ENCODE measurements at places on chromosomes 7 and 10. TPM values are rescaled to one million over a fixed set of nuclear protein-coding genes. Genes with fewer than 3 reads are reported as not detected.
A peak's percentile ranks its signal among the peaks of the same experiment; 100 is the strongest.

DNA sequence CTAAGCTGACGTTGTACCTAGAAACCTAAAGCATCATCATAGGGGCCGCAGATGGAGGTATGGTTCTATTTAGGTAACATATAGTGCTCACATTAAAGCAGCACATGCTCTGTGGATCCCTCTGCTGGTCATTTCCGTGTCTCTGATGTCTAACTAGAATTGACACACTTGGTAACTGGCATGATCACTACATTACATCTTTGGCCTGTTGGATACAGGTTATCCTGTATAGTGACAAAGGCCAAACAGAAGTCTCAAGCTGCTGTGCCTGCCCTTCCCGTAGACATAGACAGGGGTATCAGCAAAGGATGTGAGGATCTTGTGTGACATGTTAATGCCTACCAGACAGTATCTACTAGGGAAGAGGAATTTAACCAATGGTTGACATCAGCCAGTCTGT is 51.2 kb downstream of the KIF5B start:
- no peak for DNase-seq

DNA sequence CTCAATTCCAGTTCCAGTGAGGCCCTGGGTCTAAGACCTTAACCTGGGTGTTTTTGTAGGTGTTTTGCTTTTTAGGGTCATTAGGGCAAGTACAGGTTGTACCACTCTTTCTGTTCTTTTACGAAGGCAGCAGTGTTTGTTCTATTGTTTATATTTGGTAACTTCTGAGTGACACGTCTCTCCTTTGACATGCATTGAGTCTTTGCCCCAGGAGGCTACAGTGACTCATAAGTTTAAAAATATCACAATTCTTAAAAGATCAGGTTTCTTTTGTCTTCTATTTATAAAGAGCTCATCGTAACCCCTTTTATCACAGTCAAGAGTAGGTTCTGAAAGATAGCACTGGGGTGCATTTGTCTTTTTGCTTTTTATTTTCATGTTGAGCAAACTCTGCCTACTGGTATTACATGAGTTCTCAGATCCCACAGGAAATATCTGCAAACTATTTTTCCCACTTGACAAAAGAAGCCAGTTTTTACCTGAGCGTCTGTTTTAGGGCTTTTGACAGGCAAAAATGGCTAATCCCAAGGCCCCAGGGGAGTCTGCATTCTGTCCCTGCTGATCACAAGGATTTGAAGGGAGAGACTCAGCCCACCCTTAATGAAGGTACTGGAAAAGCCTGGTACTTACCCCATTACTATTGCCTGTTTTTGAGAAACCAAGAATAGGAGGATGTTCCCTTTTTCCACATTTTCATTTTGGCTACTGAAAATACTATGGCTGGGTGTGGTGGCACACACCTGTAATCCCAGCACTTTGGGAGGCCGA is 7.9 kb downstream of the NUDT13 start:
- DNase-seq: no peak

SPDYE9 gene
- polyA plus RNA-seq: not detected

- no peak for DNase-seq
Measured at GRCh38 chr7:150406567-150407421, 27.7 kb downstream of the ZNF775 start.

DNA sequence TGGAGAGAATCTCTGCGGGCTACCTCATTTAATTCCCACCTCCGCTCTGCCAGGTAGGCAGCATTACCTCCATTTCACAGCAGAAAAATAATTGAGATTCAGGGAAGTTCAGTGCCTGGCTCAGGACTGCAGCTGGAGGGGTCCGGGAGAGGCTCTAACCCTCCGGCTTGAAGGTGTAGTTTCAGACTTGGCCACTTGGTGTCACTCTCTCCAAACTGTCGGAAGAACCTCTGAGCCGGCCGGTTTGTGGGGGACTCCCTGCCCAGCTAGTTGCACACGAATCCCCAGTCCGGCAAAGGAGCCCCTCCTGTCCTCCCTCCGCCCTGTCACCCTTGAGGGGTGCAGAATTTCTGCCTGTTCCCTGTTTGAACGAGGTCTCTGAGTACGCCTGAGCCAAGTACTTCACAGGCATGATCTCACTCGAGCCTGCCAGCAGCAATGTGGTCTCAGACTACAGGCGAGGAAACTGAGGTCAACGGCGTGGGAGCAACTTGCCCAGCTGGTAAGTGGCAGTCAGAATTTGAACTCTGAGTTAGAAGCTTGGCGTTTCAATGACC is 144.7 kb upstream of the ZNF716 start:
- no peak for DNase-seq

CHCHD2 gene
- 342 TPM for polyA plus RNA-seq

NKX6-2 gene
- polyA plus RNA-seq: not detected

OR13A1 gene
- polyA plus RNA-seq: not detected

DNA sequence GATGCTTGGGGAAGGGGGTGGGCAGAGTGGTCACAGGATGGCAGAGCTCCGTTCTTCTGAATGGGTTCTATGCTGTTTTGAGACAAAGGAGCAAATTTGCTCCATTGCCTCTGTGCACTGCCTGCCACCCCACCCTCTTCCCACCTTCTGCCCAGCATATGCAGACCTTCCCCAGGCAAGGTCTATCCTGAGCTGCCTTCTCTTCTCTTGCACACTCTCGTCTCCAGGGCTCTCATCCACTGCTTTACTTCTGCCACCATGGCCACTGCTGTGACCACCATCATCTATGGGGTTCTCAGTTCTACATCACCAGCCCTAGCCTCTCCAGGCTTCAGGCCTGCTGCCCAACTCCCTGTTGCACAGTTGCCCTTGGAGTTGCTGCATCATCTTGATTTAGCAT is 230.4 kb downstream of the TMEM178B start:
- no peak for DNase-seq

DNA sequence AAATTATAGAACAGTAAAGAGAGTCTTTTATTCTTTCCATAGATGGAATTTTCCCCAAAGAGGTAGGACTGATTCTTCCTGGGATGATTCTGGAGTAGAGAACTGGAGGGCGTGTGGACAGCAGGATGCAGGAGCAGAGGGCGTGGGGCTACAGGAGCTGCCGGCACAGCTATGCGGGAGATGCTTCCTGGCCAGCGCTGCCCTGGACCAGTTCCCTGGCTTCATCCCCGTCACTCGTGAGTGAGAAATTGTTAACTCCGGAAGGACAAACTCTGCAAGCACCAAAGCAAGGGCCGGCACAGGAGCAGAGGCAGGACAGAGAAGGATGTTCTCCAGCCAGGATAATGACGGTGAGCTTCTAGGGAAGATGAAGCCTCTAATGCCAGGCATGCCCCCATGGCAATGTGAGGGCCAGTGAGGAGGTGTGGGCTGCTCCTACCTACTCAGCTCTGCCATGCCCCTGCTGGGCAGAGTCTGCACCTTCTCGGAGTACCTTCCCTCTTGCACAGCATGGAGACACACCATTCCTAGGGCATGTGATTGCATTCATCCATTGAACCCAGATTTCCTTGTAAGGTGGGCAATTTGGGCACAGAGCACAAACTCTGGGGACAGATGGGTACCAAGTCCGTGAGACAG is 760.9 kb upstream of the IGFBP3 start:
- DNase-seq: no peak

GRCh38 chr10:102264371-102264770 is 19.0 kb downstream of the GBF1 start:
- DNase-seq: no peak

- DNase-seq: no peak
Measured at GRCh38 chr7:36949711-36950600, 225.7 kb upstream of the AOAH start.

- DNase-seq: peak; percentile 63
Measured at GRCh38 chr10:33421789-33422462, 87.5 kb upstream of the NRP1 start.

CAMK2B gene
- 0.05 TPM for polyA plus RNA-seq

- no peak for DNase-seq
Measured at GRCh38 chr10:100799881-100800280, 54.5 kb downstream of the PAX2 start.

OR2F2 gene
- polyA plus RNA-seq: not detected

- no peak for DNase-seq
Measured at GRCh38 chr7:98213296-98213887, 2.2 kb downstream of the BHLHA15 start.

DNA sequence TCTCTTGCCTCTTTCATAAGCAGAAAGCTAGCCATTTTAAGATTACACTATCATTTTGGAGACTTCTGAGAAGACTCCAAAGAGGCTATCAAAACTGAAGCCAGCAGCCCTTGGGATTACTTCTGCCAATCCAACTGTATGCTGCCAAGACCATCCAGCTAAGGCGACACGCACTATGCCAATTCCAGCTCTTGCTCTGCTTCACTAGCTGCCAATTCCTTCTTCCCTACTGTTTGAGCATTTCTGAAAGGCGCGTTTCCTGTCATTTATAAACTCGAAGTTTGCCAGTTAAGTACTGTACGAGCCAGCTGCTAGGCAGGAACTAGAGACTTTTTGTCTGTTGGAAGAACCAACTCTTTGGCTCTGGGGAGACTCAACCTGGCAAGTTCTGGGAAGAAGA is 36.5 kb downstream of the MALSU1 start:
- no peak for DNase-seq

GRCh38 chr10:97640868-97641811 is 669 bp downstream of the PI4K2A start:
- no peak for DNase-seq

GRCh38 chr10:32958085-32959005 is at the start of gene ITGB1:
Gene ITGB1, minus strand, starts transcription at chr10:32958230. Its CDS starts 22,672 bp downstream, at chr10:32935558.
- peak; percentile 65 for DNase-seq

- DNase-seq: no peak
Measured at GRCh38 chr7:18399436-18400235, 95.9 kb upstream of the HDAC9 start.

GRCh38 chr7:158374586-158374985 is 213.0 kb downstream of the PTPRN2 start:
- DNase-seq: no peak

TMEM225B gene
- polyA plus RNA-seq: 1.3 TPM

GRCh38 chr7:65966146-65966545 is 15.9 kb downstream of the GUSB start:
- DNase-seq: no peak

DNA sequence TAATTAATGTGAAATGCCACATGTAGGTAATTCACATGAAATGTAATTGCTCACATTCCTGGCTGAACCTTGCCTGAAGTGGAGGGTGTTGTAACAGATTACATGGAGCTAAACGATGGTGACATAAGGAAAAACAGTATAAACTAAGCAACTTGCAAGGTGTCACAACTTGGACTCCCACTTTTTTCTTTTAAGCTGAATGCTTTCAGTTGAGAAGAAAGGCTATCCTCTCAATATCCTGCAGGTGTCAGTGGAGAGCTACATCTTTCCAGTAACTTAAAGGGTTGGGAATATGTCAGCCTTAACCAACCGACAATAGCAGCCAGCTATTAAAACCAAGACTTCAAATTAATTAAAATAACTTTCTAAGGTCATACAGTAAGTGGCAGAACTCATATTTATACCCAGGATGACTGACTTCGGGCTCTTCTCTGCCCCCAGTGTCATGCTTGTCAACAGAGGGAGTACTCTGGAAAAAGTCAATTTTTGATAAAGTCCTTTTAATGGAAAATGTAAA is 33.7 kb downstream of the NRBF2 start:
- DNase-seq: peak; percentile 24

CRYGN gene
- polyA plus RNA-seq: 0.10 TPM

TUBB8 gene
- 0.10 TPM for polyA plus RNA-seq

DNA sequence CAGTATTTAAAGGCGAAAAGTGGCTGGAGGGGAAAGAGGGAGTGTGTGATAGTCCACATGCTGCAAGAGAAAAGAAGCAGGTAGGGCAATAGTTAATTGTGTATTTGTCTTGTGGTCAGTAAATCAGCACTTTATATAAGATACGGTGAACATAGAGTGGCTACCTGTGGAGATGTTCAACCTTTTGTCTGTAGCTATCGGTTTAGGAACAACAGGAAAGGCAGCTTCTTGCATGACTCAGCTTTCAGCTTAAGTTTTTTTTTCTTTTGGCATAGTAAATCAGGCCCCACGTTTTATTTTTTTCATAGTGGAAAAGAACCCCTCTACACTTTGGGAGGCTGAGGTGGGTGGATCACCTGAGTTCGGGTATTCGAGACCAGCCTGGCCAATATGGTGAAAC is 14.2 kb upstream of the MTPN start:
- DNase-seq: no peak

DNA sequence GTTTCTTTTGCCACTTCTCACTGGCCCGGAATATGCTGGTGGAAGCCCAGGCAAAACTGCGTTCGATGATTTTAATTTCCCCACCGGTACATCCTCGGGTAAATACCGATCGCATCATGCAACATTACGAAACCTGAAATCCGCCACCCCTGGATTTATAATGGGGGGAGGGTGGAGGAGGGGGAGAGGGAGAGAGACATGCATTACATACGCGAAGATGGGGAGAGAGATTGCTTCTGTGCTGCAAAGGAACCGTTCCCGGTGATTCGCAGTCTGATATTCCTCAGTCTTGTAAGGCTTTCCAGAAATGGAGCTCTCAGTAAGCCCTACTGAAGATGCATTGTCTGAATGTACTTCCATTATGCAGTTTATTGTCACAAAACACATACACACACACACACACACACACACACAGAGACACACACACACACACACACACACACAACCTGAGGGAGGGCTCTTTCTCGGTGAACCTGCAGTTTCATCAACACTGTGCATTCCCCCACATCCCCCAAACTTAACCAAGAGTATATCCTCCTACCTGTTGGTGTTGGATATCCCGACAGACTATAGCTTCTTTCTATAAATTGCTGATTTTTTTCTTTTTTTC is 741 bp downstream of the GPR85 start:
- DNase-seq: no peak

DNA sequence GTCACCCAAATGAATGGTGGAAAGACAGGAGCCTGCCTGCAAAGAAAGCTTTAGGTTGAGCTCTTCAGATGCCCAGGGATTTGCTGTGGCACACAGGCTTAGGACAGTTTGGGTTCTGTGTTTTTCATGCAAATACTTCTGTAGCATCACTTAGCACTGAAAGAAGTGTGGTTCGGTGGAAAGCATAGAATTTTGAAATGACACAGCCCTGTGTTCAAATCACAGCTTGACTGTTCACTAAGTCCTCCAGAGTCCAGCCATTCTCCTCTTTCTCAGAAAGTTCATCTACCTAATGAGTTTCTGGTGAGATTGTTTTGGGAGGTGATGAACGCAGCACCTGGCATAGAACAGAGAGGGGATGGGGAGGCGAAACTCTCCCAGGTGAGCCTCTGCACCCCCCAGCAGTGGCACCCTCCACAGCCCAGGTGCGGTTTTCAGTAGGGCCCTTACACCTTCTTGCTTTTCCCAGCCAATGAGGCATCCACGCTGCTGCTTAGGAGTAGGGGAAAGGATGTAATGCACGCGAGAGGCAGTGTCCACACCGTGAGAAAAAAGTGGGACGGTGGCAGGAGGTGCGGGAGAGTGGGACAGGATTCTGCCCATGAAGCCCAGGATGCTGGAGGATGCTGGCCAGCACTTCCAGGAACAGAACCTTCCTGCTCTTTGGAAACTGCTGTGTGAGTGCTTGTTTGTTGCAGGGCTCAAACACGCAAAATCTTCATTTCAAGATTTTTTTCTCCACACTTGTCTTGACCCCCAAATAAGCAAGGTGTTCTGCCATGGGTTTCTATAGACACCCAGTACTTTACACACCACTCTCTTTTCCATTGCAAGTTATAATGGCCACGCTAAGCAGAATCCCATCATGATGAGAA is 11.6 kb downstream of the EN2 start:
- DNase-seq: no peak

Data from BJ (cell line).